ENCODE measurements at places on chromosomes 5 and 9. TPM values are rescaled to one million over a fixed set of nuclear protein-coding genes. Genes with fewer than 3 reads are reported as not detected.

DNA sequence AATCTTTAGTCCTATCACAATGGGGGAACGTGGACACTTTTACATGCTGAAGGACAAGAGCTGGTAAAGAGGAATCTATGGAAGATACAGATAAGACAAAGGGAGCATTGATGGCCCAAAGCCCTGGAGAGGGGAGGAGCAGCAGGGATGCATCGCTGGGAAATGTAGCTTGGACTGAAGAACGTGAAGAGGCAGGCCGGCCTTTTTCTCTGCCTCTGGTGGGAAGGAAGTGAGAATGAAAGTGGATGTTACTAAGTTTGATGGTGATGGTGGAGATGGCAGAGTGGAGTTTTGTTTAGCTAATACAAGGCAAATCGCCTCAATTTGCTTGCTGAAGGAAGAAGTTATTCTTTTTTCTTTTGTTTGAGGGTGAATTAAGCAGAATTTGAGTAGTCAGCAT is 124.6 kb upstream of the TAF11L2 start:
- no peaks in the 10 kb centered on the region for H3K4me1 ChIP-seq
- no peaks in the 10 kb centered on the region for H3K27me3 ChIP-seq
- H3K36me3 ChIP-seq, result no peaks in the 10 kb centered on the region
- no peak overlapping the region for H3K4me3 ChIP-seq
- no peak overlapping the region for H3K27ac ChIP-seq

DNA sequence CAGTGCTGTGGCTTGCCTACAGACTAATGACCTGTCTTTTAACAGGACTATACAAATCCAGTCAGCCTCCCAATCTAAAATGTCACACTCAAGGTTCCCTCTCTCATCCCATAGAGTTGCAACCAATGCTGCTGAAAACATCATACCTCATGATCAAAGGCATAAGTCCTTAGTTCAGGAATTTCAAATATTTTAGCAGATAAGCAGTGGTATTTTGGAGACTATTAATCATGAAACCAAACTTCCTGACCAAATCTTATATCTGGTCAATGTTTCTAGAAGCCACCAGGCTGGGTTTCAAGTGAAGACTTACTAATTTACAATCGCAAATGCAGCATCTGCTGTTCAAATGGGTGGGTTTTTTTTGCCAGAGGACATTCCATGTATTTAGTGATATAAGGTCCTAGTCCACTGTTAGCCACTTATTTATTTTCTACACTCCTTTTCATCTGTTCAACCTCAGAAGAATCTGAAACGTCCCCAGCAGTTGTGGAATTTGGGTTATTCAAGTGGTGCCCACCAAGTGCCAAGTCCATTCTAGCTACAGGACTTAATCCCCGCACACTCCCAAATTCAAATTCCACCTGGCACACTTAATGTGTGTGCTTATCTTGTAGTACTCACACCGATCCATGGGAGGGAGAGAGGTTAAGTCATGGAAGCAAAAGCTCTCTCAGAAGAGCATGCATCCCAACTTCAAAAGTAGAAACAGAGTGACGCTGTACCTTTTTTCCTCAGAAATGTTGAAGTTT is 5.8 kb downstream of the TAS2R1 start:
- DNase-seq, result no peak
- peaks cover 13% of the 10 kb centered on the region for H3K4me1 ChIP-seq
- no peak overlapping the region for H3K4me3 ChIP-seq

GRCh38 chr5:170225326-170226128 is 7.3 kb upstream of the C5orf58 start:
- no peak overlapping the region for H3K27ac ChIP-seq
- no peaks in the 10 kb centered on the region for H3K4me1 ChIP-seq
- peak; percentile 65 for DNase-seq
- H3K27me3 ChIP-seq, result no peaks in the 10 kb centered on the region

ZNF454 gene
- total RNA-seq, result not detected

DNA sequence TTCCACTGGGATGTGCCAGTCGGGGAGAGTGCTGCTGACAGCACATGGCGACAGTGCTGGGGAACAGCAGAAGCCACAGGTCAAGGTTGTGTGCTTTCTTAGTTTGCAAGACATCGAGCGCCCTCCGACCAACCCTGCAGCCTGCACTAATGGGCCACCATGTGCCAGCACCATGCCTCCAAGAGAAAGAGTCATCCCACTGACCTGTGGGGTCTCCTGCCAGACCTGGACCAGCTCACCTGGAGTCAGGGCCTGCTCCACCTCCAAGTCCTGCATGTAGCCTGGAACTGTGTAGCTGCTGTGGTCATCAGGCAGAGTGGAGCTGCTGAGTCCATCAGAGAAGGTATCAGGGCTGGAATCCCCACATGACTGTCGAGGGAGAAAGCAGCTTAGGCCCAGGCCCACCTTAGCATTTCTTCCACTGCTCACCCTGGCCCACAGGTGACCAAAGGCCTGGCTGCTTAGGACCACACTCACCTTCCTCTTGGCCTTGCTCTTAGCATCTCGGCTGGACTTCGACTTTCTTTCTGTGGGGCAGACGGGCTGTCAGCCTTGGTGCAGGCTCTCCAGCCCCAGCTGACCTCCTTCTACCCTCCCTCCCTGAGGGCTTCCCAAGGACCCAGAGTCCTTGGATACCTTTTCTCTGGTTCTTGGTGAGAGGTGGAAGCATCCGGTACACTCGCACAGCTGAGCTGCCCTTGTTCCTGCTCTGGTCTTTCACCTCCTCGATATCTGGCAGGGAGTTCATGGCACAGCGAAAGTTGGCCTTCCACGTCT is 4.1 kb downstream of the IRF1 start:
- no peaks in the 10 kb centered on the region for H3K27me3 ChIP-seq
- H3K4me3 ChIP-seq, result peak overlapping the region; percentile 11
- peaks cover 24% of the 10 kb centered on the region for H3K36me3 ChIP-seq
- DNase-seq, result peak; percentile 7
- peaks cover 35% of the 10 kb centered on the region for H3K4me1 ChIP-seq

DNA sequence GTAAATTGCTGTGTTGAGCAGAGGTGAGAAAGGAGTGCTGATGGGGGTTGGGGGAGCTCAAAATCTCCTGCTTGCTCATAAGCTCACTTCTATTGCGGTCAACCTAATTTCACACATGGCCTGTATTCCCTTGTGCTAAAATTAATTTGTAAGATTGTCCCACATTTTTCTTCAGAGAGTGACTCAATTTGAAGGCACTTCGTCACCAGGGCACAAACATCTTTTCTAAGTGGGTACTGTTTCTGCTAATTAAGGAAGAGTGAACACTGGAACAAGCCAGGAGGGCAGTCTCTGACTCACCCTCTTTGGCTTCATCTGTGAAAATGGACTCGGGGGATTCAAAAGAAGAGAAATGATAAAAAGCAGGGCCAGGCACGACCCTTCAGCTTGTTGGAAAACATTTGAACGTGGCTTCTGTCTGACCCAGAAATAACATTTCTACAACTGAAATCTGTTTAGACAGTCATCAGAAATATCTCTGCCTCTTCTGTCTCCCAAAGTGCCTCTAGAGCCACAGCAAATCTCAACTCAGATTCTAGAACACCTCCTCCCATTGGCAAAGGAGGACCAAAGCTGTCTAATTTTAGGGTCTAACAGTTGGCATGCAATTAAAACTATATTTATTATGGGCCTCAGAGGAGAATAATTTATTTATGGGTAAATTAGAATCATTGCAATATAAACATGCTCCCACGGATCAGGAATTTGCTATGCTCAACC is 49.8 kb downstream of the FEM1C start:
- H3K27ac ChIP-seq, result no peak overlapping the region
- H3K4me3 ChIP-seq, result no peak overlapping the region
- H3K36me3 ChIP-seq, result no peaks in the 10 kb centered on the region
- H3K27me3 ChIP-seq, result no peaks in the 10 kb centered on the region
- no peaks in the 10 kb centered on the region for H3K4me1 ChIP-seq
